ENCODE measurements at places on chromosomes 11 and 22. TPM values are rescaled to one million over a fixed set of nuclear protein-coding genes. Genes with fewer than 3 reads are reported as not detected.

Gene MICAL3
- 47.1 TPM for total RNA-seq

Gene CHRM1
- not detected for total RNA-seq

Gene ALDH3B1
- total RNA-seq, result 18.3 TPM

Gene OR56A1
- total RNA-seq, result not detected

Gene MAPK8IP2
- total RNA-seq, result 38.4 TPM

Gene HEPHL1
- total RNA-seq, result not detected

Gene OR10A2
- not detected for total RNA-seq

Gene ARHGAP20
- total RNA-seq, result 0.05 TPM

Gene CARD18
- total RNA-seq, result 8.1 TPM

Gene TMEM191C
- 2.9 TPM for total RNA-seq

Gene NPTXR
- total RNA-seq, result 32.6 TPM

Gene CRYBB3
- 0.67 TPM for total RNA-seq

Gene CPSF7
- total RNA-seq, result 96.1 TPM

Gene C11orf87
- not detected for total RNA-seq

Gene FAM180B
- total RNA-seq, result not detected

GRCh38 chr11:72981080-72981479 is 161.0 kb downstream of the FCHSD2 start:
- DNase-seq, result no peak

DNA sequence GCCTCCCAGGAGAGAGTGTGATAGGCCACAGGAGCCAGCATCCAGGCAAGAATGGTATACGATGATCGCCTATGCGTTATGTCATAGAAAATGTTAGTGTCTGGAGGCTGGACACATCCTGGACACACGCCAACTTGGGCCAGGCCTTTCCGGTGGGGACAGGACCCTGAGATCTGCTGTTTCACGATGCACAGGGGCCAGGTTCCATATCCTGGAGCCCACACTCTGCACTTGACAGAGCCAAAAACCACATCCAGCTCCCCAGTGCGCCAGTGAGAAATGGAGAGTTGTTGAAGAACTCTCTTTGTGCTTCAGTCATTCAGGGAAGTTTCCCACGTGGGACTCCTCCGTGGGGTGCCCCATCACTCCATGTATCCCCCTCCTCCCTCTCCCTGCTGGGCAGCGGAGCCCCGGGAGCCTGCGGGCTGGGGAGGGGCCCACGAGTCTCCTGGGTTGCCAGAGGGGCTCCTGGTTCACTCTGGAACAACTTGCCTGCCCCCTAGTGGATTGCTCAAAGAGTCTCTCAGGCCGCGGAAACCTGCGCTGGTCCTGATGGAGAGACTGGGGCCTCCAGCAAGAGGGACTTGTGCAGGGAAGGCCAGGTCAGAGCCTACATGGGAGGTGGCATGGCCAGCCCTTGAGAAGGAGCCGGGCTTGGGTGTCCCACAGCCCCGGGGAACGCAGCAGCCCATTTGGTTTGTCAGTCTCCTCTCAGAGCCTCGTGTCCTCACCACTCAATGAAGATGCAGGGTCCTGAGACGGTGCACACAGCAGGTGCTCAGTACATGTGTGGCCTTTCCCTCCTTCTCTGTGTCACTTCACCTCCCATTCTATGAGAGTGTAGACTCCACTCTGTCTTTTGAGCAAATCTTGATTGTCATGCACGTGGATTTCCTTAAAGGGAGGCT is 10.2 kb upstream of the LRRC32 start:
- no peak for DNase-seq

DNA sequence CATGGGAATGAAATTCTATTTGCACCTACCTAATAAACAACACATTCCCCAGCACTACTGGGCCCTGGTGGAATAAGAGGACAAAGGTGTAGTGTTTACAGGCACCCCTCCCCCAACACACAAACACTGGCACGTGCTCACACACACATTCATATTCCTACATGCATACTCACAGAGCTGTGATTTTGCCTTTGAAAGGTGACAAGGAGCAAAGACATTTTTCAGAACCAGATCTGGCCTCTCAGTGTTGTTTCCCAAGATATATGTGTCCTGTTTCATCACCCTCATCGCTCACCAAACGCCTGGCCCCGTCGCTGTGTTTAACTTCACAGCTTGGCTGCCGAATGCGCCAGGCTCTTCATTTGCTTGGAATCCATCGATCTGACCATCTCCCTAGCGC is 292.6 kb downstream of the NTM start:
- DNase-seq, result no peak

- DNase-seq, result no peak
These were observed 14.0 kb downstream of the IRF7 start for GRCh38 chr11:601573-602245.

- no peak for DNase-seq
These were observed 1408.8 kb downstream of the TBC1D22A start for GRCh38 chr22:48171271-48171691.

DNA sequence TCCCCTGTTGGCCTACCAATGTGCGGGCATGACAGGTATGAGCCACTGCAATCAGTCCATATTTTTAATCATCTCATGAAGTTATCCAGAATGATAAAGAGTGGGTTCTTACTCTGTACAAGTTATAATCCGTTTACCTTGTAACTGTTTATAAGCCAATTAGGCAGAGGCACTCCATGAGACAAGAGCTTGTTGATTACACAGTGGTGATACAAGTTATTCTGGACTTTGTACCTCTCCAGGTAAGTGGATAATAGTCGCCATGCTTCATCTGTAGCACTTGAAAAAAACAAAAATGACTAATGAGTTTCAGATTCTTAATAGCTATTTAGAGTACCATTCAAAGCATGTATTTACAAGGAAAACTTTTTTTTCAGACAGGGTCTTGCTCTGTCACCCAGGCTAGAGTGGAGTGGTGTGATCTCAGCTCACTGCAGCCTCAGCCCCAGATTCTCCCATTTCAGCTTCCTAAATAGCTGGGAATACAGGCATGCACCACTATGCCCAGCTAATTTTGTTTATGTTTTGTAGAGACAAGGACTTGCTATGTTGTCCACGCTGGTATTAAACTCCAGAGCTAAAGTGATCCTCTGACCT is 17.7 kb upstream of the FNBP4 start:
- no peak for DNase-seq

DNA sequence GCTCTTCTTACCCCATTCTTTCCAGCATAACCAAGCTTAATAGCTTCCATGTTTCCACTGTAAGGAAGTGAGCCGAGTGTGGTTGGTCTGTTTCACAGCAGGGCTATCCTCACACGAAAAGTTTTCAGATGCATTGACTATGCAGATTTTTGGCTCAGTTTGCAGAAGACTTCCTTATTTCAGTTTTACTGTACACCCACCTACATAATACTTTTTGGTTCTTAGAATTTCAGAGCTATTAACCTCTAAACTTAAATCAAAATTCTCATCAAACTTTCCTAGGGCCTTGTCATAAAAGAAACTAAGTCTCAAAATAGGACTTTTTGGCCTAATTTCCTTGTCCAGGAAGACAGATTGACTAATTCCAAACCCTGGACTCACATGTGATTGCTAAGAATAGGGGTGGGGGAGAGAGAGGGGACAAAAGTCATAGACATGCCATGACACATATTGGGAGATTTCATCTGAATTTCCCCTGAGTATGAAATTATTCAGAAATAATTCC is 7.3 kb upstream of the EHF start:
- DNase-seq, result no peak

GRCh38 chr22:30922151-30922611 is 46.4 kb downstream of the MORC2 start:
- peak; percentile 15 for DNase-seq

GRCh38 chr11:88523386-88524071 is 186.0 kb upstream of the CTSC start:
- DNase-seq, result no peak

DNA sequence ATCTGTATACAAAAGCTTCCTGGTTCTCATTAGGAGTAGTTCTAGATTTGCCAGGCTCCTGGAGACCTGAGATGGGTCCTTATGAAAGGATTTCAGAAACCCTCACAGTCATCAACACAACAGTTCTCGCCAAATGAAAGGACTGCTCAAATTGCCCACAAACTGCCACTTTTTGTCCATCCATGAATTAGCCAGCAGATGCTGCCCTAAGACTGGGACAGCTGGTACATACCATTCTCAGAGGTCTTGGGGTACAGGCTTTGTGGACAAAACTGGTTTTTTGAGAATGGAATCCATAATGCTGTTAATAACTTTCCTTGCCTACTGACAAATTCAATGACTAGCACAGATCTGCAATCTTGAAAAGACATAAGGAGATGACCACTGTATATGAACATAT is 23.4 kb upstream of the BDNF start:
- DNase-seq, result no peak

GRCh38 chr11:117595440-117595839 is 201.6 kb downstream of the DSCAML1 start:
- no peak for DNase-seq

DNA sequence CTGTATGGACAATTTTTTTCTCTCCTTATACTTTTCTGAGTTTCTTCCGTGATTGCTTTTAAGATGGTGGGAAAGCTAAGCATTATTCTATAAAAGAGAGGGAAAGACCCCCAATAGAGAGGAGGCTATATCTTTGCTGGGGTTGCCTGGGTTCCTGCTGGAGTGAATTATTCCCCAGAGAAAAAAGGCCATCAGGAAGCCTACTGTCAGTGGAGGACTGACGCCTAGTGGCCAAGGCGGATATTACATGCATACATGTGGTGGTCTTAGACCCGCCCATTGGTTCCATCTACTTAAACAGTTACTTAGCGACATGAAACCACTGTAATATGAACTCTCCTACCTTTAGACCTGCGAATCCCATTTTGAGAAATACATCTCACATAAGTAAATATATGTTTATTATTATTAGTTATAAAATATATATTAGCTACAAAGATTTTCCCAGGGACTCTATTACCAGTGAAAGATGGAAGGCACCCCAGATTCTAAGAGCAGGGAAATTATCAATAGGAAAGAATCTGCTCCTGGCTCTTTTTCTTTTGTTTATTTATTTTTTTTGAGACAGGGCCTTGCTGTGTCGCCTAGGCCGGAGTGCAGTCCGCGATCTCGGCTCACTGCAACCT is 15.7 kb upstream of the PGA3 start:
- DNase-seq, result peak; percentile 58

DNA sequence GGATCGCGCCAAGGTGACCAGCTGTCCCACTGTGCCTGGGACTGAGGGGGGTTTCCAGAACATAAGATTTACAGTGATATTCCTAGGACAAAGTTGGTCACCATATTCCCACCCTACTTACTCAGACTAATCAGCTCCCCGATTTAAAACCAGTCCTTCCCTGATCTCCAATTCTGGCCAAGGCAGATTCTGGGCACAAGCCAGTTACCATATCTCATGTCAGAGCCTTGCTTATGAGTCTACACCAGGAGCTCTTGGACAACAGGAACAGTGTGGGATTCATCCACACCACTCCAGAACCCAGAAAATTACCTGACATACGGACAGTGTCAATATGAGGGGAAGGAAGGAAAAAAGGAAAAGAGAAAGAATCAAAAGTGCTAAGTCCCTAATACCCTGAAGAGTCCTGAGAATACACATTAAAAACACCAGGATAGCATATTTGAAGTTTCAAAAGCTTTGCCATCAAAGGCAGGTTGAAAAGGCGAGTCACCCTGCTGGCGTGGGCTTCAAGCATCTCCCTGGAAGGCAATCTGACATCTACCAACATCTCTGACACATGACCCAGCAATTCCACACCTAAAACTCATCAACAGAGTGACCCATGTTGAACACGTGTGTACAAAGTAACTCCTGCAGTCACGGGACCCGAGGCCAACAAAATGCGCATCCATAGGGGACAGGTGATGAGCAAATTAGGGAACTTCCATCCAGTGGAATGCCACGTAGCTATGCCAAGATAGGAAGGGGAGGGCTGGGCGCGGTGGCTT is 8.0 kb upstream of the IL2RB start:
- no peak for DNase-seq

DNA sequence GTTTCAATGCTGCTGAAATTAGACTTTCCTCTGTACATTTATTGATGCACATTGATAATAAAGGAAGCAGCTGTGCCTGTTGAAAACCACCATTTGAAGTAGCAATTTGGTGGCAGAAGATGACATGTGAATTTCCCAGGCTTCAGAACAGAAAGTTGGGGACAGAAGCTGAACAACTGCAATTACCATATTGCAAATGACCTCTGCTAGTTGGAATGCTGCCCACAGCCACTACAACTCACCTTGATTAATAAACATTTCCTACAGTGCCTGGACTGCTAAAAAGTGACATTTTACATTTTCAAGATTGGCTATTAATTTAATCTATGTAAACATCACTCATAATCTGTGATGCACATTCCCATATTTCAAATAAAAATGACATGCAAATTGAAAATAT is 208.6 kb downstream of the LUZP2 start:
- no peak for DNase-seq

DNA sequence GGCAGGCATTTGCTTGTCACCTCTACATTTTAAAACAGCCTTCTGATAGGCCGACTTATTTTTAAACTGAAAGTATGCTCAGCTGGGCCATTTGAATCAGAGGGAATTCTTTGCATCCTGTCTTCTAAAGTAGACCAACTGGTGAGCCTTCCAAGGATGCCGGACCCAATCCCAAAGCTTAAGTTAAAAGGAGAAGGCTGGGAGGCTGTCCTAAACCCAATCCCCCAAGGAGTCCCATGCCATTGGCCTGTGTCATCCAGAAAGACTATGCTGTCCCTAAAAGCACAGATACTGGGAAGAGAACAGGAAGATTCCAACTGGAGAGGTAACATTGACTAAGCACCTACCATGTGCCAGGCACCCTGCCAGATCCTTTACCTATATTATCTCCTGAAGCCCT is 18.0 kb downstream of the TENM4 start:
- no peak for DNase-seq

DNA sequence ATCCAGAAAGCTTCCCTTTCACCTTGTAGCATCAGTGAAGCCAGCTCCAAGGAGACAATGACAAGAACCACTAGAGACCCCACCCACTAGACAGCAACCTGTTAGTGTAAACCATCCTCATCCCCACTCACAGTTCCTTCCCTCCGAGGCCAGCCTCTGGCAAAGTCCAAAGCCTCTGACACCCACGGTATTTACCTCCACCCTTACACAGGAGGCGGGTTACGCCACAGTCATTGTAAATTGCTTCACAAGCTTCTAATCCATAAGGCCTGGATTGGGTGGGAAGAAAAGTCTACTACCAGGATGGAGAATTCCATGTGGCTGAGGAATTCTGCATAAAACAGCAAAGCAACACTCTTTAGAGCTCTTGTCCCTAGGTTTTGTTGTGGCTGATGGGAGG is 287.4 kb downstream of the BUD13 start:
- no peak for DNase-seq

- no peak for DNase-seq
These were observed 248.3 kb downstream of the DDX10 start for GRCh38 chr11:108913204-108913603.

GRCh38 chr11:117795638-117796455 is 1.2 kb downstream of the DSCAML1 start:
- no peak for DNase-seq

DNA sequence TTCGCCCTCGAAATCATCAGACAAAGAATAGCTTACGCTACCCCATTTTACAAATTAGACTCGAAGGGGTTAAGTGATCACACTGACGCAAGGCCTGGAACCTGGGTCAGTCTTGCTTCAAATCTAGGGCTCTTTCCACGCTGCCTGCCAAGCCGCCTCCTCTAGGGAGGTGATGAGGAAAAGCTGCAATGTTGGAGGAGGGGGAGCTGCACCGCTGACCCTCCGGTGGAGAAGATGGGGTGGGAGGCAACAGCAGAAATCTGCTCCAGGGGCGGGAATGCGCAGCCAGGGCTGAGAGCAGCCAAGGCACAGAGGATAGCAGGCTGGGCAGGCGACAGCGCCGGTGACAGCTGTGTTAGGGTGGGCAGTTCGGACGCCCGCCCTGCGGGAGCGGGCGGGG is 595 bp downstream of the SYVN1 start:
- no peak for DNase-seq

Data from Panc1 (cell line).